Thyroid gland (tissue), 4 donors: ENCODE measurements at places on chromosomes 12 and 14. TPM values are rescaled to one million over a fixed set of nuclear protein-coding genes. Genes with fewer than 3 reads are reported as not detected.
A peak's percentile ranks its signal among the peaks of the same experiment; 100 is the strongest.

DNA sequence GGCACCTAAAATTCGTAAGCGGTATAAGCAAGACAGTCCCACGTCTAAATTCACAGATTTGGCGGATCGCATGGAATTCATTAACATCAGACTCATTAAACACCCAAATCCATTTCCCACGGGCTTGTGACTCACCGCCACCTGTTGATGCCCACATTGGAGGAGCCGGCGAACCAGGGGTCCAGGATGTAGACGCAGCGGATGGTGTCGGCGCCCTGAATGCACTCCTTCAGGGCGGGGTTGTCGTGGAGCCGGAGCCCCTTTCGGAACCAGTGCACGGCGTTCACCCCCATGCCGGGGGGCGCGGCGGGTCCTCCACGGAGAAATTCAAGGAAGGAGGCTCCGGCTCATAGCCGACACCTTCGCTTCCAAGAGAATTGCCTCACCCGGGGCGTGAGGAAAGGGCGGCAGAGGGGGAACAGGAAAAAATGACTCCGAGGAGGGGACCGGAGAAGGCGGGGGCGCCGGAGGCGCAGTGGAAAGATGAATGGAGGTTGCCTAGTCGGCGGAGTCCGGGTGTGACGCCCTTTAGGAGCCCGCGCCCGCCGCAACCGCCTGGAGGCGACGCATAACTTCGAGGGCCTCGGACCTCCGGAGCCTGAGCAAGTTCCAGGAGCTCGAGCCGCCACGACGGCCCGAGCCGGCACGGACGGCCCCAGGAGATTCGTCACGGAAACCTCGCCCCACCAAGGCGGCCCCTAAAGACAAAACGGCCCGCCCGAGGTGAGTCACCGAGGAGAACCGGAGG lies 506 bp downstream of the CRY1 start:
- peak overlapping the region; percentile 97 for H3K4me3 ChIP-seq
- H3K36me3 ChIP-seq = no peaks in the 10 kb centered on the region
- peak overlapping the region; percentile 87 for H3K27ac ChIP-seq
- H3K4me1 ChIP-seq = peaks cover 6% of the 10 kb centered on the region
- peak; percentile 41 for DNase-seq

The MYBPC1 gene
- total RNA-seq = not detected

DNA sequence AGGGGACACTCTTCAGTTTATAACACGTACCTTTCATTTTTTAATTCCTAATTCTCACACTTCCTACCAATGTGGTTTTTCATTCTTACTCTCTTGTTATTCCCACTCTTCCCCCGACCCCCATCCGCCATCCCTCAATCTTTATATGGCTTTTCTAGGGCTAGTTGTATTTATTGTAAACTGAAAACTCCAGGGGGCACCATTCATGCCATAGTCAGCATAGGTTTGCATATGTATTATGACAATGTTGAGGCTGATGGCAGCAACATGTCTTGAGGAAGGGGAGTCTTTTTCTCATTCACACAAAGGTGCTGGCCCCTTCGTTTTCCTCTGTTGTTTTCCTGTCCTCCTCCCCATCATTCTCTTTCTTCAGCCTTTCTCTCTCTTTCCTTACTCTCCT lies 27.7 kb upstream of the LTA4H start:
- H3K27ac ChIP-seq = no peak overlapping the region
- no peaks in the 10 kb centered on the region for H3K27me3 ChIP-seq
- no peaks in the 10 kb centered on the region for H3K4me1 ChIP-seq

- H3K36me3 ChIP-seq = peaks cover 11% of the 10 kb centered on the region
- no peaks in the 10 kb centered on the region for H3K27me3 ChIP-seq
- H3K4me1 ChIP-seq = peaks cover 27% of the 10 kb centered on the region
- no peak overlapping the region for H3K4me3 ChIP-seq
These were observed 3.5 kb downstream of the FOS start for GRCh38 chr14:75282170-75282554.

- no peaks in the 10 kb centered on the region for H3K36me3 ChIP-seq
- no peaks in the 10 kb centered on the region for H3K27me3 ChIP-seq
- no peak overlapping the region for H3K4me3 ChIP-seq
- peak overlapping the region; percentile 79 for H3K27ac ChIP-seq
- DNase-seq = peak; percentile 65
- H3K4me1 ChIP-seq = peaks cover 15% of the 10 kb centered on the region
These were observed 142.0 kb downstream of the PLXNC1 start for GRCh38 chr12:94290353-94290752.

- DNase-seq = peak; percentile 33
- H3K27me3 ChIP-seq = no peaks in the 10 kb centered on the region
- no peak overlapping the region for H3K4me3 ChIP-seq
- no peak overlapping the region for H3K27ac ChIP-seq
- no peaks in the 10 kb centered on the region for H3K36me3 ChIP-seq
These were observed 68.5 kb downstream of the SLC6A12 start for GRCh38 chr12:145369-145960.

- H3K27me3 ChIP-seq = no peaks in the 10 kb centered on the region
- no peaks in the 10 kb centered on the region for H3K4me1 ChIP-seq
- no peaks in the 10 kb centered on the region for H3K36me3 ChIP-seq
- no peak for DNase-seq
- no peak overlapping the region for H3K4me3 ChIP-seq
These were observed 6.3 kb downstream of the RFLNA start for GRCh38 chr12:124301084-124301654.

DNA sequence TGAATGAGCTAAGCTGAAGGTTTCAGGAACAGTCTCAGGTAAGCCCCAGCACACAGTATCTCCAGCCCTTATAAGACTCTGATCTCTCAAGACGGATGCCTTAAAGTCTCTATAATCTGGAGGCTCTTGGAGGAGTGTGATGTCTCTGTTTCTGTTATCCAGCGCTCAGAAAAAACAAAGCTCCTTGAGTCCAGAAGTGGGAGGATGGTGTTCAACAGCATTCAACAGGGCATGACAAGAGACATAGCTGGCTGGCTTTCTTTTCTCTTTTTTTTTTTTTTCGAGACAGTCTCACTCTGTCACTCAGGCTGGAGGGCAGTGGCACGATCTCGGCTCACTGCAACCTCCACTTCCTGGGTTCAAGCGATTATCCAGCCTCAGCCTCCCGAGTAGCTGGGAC lies 31.6 kb upstream of the TESC start:
- no peaks in the 10 kb centered on the region for H3K27me3 ChIP-seq
- H3K36me3 ChIP-seq = no peaks in the 10 kb centered on the region
- peak; percentile 50 for DNase-seq
- peak overlapping the region; percentile 67 for H3K27ac ChIP-seq
- H3K4me3 ChIP-seq = no peak overlapping the region

- no peak for DNase-seq
- no peaks in the 10 kb centered on the region for H3K27me3 ChIP-seq
- no peak overlapping the region for H3K4me3 ChIP-seq
- peaks cover 18% of the 10 kb centered on the region for H3K36me3 ChIP-seq
These were observed 7.9 kb downstream of the EIF2B2 start for GRCh38 chr14:75010472-75011093.

GRCh38 chr14:42222924-42223471 lies 616.3 kb downstream of the LRFN5 start:
- peaks cover 3% of the 10 kb centered on the region for H3K4me1 ChIP-seq
- H3K27ac ChIP-seq = no peak overlapping the region
- DNase-seq = peak; percentile 59
- no peaks in the 10 kb centered on the region for H3K27me3 ChIP-seq
